NCI-H226 (cell line): ENCODE measurements at places on chromosomes 5 and 9.

DNA sequence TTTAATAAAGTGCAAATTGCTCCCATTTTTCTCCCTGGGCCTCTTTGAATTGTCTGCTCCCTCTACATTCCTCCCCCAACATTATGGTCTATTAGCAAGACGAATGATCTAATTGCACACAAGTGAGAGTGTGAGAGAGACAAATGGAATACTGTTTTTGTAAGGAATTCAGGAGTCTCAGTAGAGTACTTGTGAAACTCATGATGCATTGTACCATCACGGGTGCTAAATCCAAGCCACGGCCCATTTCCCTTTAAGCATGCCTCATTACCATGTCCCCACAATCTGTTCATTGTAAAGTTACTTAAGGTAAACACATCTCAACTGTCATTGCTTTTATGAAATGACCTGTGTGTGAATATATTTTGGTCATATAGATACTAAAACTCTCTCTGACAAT lies 62.8 kb downstream of the CD180 start:
- DNase-seq, result no peak

GRCh38 chr9:95383845-95384244 lies 66.3 kb upstream of the FANCC start:
- DNase-seq, result no peak

GRCh38 chr9:126565336-126566128 lies 48.2 kb upstream of the LMX1B start:
- no peak for DNase-seq

GRCh38 chr9:4620881-4621555 lies 41.1 kb upstream of the PLPP6 start:
- no peak for DNase-seq

- no peak for DNase-seq
These were observed 32.1 kb downstream of the VAV2 start for GRCh38 chr9:133959966-133960567.

GRCh38 chr5:147966829-147967228 lies 60.5 kb upstream of the C5orf46 start:
- peak; percentile 2 for DNase-seq

GRCh38 chr9:4982721-4983482 lies 2.2 kb upstream of the JAK2 start:
- DNase-seq, result no peak

GRCh38 chr5:54081415-54081814 lies 229.0 kb downstream of the ARL15 start:
- DNase-seq, result no peak

DNA sequence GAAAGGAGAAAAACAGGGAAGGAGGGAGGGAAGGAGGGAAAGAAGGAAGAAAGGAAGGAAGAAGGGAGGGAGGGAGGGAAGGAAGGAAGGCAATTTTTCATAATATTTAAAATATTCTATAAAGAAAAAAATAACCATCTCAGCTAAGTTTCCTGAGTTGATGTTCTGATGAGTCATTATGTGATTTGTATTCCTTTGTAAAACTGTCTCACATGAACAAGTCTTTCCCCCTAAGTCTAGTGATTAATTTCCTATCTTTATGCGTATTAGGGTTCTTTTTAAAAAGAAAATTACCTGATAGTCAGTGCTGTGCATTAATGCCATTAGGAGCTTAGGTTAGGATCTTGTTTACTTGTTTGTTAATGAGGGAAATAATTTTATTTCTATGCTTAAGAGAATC lies 94.1 kb downstream of the RASEF start:
- no peak for DNase-seq

DNA sequence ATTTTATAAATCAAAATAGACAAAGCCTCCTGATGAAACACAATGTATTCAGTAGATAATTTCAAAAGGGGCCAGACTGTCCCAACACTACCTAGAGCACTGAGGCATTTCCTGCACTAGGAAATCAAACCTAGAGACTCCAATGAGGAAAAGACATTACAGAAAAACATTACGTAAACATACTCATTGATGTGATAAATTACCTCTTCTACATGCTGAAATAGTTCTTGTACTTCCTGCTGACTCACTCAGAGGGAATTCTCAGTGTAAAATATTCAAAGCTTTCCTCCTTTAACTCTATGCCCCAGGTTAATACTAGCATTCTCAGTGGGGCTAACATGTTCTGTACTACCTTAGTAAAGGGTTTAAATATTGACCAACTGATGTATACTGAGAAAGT lies 178.0 kb downstream of the ESM1 start:
- peak; percentile 90 for DNase-seq

DNA sequence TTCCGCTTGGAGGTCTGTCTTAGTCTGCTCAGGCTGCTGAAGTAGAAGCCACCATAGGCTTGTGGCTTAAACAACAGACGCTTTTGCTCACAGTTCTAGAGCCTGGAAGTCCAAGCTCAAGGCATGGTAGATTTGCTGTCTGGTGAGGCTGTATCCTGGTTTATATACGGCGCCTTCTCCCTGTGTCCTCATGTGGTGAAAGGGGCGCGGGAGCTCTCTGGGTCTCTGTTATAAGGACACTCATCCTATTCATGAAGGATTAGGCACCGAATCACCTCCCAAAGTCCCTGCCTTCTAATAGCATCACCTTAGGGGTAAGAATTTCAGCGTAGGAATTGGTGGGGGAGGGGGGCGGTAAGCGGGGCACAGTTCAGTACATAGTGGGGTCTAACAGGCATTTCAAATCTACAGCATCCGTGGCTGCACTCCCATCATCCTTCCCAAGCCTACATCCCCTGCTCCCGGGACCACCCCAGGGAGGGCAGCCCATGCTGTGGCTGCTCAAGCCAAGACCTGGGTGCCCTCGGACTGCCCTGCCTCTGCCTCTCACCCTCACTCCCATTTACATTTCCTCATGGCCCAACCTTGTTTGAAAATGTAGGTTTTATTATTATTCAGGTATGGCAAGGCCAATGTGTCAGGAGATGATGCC lies 15.1 kb upstream of the LPCAT1 start:
- no peak for DNase-seq

DNA sequence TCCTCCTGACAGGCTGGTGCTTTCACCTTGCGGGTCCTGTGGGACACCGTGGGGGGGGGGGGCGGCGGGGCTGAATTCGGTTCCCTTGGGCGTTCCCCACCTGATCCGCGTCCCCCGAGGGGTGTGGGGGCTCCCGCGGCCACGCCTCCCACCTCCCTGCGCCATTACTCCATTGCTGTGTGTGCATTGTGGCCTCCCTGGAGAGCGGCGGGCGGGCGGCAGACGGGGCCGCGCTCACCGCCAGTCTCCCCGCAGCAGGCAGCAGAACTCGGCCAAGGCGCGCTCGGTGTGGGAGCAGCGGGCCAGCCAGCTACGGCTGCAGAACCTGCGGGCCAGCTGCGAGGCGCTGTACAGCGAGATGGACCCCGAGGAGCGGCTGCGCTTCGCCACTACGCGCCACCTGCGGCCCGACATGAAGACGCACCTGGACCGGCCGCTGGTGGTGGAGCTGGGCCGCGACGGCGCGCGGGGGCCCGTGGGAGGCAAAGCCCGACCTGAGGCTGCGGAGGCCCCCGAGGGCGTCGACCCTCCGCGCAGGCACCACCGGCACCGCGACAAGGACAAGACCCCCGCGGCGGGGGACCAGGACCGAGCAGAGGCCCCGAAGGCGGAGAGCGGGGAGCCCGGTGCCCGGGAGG lies 145.3 kb downstream of the CACNA1B start:
- DNase-seq, result no peak

GRCh38 chr9:106557996-106558667 lies 304.8 kb upstream of the ZNF462 start:
- DNase-seq, result no peak

- no peak for DNase-seq
These were observed 87.8 kb downstream of the NTNG2 start for GRCh38 chr9:132249690-132250089.

DNA sequence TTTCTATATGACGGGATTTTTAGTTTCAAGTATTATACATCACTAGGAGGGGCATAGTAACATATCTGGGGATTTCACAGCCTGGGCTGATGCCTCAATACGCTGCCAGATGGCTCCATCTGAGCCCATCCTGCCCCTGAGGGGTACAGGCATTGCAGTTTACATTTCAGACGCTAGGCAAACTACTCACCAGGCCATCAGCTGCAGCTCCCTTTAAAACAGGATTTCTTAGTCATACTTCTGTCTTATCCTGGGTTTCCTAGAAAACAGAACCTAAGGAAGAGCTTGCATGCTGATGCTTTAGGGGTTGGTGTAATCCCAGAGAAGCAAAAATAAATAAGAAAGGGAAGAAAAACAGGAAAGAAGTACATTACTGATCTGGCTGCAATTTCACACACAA lies 372.8 kb upstream of the PIK3R1 start:
- no peak for DNase-seq

- peak; percentile 55 for DNase-seq
These were observed 576.2 kb downstream of the BNC2 start for GRCh38 chr9:16294133-16294770.

DNA sequence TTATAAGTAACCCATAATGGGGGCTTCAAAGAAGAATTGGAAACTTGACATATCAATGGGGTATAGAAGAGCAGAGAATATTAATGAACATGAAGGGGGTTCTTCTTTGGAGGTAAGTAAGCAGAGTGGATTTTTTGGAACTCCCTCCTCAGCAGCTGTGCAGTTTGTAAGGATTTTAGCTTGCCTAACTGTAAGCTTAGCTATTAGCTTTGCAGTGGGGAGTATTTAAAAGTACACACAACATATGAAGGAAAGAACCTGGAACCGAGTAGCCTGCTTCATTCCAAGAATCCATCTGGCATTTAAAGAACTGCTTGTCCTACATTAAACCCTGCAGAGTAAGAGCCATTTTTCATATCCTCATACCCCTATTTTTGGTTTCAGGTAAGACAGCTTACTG lies 2.2 kb upstream of the PBX3 start:
- no peak for DNase-seq

DNA sequence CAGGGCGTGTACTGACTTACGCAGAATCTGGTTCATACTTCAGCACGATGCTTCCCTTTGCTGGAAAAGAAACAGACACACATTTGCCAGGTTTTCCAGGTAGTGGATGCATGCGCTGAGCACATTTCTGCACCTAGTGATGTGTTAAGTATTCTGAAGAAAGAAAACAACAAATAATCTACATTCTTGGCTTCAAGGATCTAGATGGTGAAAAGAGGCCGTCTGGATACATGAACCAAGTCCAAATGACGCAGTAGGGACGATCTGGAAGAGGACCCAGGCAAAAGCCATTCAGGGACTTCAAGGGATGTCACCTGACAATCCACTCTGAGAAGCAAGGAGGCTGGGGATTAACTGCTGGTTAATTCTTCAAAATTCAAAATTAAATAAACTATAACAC lies 30.4 kb downstream of the NSUN2 start:
- no peak for DNase-seq

GRCh38 chr9:69132361-69132760 lies 41.7 kb upstream of the TJP2 start:
- DNase-seq, result no peak

DNA sequence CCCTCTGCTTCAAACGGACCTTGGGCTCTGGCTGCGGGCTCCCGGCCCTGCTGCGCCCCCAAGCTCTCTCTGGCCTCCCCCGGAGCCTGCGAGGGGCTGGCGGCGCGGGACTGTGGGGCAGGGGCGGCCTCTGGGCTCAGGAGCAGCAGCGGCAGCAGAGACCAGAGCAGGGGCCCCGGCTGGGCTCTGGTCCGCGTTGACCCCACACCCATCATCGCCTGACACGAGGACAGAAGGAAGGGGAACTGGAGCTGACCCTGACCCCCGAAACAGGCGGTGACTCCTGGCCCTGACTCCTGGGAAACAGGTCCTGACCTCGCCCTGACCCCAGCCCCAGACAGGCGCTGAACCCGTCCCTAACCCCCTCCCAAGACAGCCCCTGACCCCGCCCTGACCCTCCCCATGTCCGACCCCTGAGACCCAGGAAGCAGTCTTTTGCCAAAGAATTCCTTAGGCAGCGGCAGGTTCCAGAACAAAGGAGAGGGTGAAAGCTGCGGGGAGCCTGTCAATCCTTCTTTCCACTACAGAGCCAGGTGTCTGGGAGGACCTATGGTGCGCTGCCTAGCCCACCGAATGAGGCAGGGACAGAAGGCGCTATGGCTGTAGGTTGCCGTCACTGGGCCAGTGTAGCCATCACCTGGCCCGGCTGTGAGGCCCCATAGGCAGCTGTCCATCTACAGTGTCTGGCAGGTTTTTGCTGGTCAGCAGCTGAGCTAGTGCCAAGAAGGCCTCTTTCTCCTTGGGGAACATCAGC lies 74.7 kb upstream of the SPTLC1 start:
- no peak for DNase-seq

GRCh38 chr5:77981820-77982219 lies 205.7 kb upstream of the TBCA start:
- DNase-seq, result no peak

DNA sequence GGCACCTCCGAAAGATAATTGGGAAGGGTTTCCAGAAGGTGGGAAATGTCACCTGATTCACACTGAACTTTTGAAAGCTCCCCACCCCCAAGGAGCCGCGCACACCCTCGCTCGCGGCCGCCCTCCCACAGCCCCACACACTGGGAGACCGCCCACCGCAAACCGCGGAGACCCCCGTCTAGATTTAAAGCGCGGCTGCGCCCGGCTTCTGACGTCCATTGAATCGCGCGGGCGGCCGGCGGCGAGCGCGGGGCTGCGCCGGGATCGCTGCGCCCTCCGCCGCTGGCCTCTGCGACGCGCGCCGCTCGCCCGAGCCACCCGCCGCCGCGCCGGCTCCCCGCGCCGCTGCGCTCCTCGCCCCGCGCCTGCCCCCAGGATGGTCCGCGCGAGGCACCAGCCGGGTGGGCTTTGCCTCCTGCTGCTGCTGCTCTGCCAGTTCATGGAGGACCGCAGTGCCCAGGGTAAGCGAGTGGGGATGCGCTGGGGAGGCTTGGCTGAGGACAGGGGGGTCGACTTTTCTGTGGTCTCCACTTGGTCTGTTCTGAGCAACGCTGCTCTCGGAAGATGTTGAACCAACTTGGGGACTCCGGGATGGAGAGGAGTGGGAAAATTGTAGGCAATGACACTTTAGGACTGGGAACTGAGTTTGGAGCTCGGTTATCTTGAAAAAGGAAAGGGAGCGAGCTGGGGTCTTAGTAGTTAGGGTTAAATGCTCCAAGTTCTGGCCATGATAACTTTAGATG lies at the start of gene FST:
FST (plus strand) TSS at position 214 of the 743 bp plus-strand sequence; CDS start at position 377, 163 bp downstream.
- no peak for DNase-seq

DNA sequence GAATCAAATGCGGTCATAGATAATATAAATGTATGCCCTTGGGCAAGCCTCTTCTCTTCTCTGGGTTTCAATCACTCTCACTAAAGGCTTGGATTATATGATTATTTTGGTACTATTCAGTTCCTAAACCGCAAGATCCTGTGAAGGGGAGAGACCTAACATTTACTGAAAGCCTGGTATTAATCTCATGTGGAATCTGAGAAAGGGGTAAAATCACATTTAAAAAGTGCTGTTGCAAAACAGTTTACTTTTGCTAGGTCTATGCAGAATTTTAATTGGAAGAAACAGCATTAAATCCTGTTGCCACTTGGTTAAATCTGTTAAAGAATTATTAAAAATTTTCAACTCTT lies 50.7 kb downstream of the SLC44A1 start:
- DNase-seq, result no peak

GRCh38 chr9:99336005-99336404 lies 113.9 kb downstream of the SEC61B start:
- DNase-seq, result no peak
